Adrenal gland (tissue), 19 donors: ENCODE measurements at places on chromosomes 16 and 17. TPM values are rescaled to one million over a fixed set of nuclear protein-coding genes. Genes with fewer than 3 reads are reported as not detected.

DNA sequence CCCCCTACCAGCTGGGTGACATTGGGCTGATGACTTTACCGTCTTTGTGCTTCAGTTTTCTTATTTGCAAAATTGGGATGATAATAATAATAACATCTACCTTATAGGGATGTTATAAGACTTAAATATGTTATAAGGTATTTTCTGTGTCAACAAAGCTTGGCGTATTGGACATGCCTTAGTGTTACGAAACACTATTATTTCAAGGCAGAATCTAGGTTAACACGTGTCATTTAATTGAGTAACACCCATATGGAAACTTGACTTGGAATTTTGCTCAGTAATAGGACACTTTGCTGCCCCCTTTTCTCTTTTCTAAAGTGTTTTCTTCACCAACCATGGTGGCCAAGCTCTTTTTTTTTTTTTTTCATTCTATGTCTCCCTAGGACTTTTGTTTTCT lies 294.2 kb upstream of the SALL1 start:
- DNase-seq: no peak

- no peak for DNase-seq
Measured at GRCh38 chr16:17566075-17566474, 95.3 kb upstream of the XYLT1 start.

GRCh38 chr17:50834429-50835300 lies 721 bp upstream of the WFIKKN2 start:
- peak; percentile 71 for DNase-seq

GRCh38 chr17:67862614-67863217 lies 37.4 kb downstream of the BPTF start:
- no peak for DNase-seq

GRCh38 chr17:76997981-76998531 lies 129.9 kb downstream of the MGAT5B start:
- no peak for DNase-seq

- no peak for DNase-seq
Measured at GRCh38 chr16:20879175-20880040, 20.8 kb downstream of the DCUN1D3 start.

GRCh38 chr17:40129498-40129897 lies 7.7 kb downstream of the MSL1 start:
- no peak for DNase-seq

USP43 gene
- 0.61 TPM for total RNA-seq

- DNase-seq: no peak
Measured at GRCh38 chr17:44808156-44808555, 21.9 kb downstream of the GJC1 start.

DNA sequence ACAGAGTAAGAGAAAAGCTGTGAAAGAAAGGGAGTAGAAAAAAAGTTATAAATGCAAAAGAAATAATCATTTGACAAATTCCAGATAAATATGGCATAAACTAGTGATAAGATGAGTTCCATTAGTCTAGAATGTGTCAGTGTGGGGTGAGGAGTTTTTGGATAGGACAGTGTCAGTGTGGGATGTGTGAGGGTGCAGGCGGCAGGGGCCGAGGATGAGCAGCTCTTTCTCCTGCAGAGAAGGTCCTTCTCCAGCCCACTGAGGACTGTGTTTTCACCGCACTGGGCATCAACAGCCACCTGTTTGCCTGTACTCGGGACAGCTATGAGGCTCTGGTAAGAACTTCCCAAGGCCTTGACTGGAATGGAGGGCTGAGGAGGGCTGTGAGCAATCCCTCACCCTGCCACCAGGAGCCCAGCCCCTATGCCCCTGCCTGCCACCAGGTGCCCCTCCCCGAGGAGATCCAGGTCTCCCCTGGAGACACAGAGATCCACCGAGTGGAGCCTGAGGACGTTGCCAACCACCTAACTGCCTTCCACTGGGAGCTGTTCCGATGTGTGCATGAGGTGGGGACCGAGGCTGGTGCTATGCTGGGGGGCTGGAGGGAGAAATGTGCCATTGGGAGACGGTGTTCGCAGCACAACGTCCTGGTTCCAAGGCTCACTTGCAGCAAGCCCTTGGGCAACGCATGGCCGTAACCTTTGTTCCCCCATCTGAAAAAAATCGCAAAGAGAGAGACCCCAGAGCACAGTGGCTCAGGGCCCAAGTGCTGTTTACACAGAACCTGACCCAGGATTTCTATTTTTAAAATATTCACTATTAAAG lies 13.1 kb downstream of the RAPGEFL1 start:
- DNase-seq: no peak

GRCh38 chr16:25155553-25156460 lies 44.3 kb downstream of the LCMT1 start:
- peak; percentile 62 for DNase-seq

DNA sequence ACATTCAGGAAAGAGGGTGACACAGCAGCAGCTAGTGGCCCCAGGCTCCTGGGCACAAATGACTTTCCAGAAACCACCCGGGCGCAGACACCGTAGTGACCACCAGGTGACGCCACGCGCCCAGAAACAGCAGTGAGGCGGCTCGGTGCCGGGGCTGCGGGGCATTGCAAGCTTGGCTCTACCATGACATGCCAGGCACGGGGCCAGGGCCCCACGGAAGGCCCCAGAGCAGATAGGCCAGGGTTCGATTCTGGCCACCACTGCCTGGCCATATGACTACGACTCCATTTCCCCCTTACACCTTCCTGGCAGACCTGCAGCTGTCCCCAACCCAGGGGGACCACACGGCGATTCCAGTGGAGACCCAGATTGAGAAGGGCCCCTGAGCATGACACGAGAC lies 6.7 kb downstream of the RHBDF1 start:
- peak; percentile 80 for DNase-seq

GDPD1 gene
- 4.4 TPM for total RNA-seq

DNA sequence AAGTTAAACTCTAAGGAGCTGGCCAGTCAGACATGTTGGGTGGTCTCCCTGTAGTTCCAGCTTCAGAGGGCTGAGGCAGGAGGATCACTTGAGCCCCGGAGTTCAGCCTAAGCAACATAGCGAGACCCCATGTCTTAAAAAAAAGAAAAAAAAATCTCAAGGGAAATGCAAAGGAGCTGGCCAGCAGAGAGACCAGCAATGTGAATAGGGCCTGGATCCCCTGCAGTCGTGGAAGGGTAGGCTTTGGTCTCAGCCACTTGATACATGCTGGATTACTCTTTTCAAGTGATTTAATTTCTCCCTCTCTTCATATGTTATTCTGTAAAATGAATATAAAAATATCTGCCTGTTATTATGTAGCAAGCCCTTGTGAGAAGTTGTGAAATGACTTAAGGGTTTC lies 207.7 kb downstream of the SPECC1 start:
- DNase-seq: no peak
